ENCODE measurements at places on chromosomes 7 and 10.

GRCh38 chr7:5143106-5143505 lies 46.9 kb upstream of the WIPI2 start:
- DNase-seq, result peak; percentile 53

GRCh38 chr10:18401416-18402195 lies 249.8 kb downstream of the NSUN6 start:
- DNase-seq, result no peak

- no peak for DNase-seq
Observed at GRCh38 chr10:77409697-77410471, 227.7 kb downstream of the KCNMA1 start.

GRCh38 chr7:76155938-76156337 lies 45.8 kb upstream of the SRRM3 start:
- DNase-seq, result no peak

- peak; percentile 70 for DNase-seq
Observed at GRCh38 chr7:98400542-98401340, at the start of gene BAIAP2L1. Gene BAIAP2L1, minus strand, starts transcription at chr7:98401090. Its CDS starts 238 bp downstream, at chr7:98400852.

- peak; percentile 97 for DNase-seq
Observed at GRCh38 chr7:32905175-32905662, 13.7 kb upstream of the KBTBD2 start.

GRCh38 chr7:28135315-28135714 lies 45.3 kb downstream of the JAZF1 start:
- DNase-seq, result no peak

DNA sequence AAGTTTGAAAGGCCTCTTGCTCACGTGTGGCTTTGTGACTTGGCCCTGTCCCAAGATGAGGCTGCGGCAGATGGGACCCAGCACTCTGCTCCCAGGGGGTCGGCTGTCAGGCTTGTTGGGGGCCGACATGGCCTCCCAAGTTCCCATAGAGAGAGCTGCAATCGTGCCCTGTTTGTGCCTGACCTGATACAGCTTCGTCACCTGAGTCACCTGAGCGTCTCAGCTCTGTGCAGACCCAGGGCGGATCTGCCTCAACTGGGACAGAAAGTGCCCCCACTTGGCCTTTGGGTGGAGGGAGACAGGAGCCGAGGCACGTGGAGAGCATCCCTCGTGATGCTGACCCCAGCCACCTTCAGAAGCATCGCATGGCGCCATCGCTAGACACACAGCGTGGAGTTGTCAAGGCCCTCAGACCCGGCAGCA lies 21.7 kb downstream of the PAPOLB start:
- no peak for DNase-seq

- no peak for DNase-seq
Observed at GRCh38 chr10:35447693-35448407, 111.5 kb downstream of the CCNY start.

GRCh38 chr7:144720149-144720548 lies 115.7 kb downstream of the TPK1 start:
- no peak for DNase-seq

Data from T-helper 1 cell (primary cell).